ENCODE measurements at places on chromosomes 4 and X.

DNA sequence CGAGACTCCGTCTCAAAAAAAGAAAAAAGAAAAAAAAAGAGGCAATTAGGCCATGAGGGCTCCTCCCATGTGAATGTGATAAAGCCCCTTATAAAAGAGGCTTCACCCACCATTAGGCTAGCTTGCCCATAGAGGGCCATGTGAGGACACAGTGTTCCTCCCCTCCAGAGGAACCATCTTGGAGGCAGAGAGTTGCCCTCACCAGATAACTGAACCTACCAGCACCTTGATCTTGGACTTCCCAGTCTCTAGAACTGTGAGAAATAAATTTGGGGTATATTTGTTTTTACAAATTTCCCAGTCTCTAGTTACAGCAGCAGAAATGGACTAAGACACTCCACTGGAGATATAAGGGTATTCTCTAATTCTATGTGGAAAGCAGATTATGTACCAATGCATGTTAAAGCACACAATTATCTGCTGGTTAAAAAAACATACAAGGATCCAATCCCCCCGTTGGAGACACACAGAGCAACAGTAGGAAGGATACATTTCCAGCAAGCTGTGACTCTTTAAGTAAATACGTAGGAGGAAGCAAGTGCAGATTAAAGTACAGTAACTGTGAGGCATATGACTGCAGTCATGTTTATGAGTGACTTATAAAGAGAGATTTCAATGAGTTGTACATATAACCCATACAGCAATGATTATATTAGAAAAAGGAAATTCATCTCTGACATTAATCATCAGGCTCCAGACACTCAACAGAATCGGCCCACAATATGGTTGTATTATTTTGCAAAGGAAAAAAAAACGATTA is 21.4 kb downstream of the SH3RF1 start:
- no peak for DNase-seq

GRCh38 chr4:113300471-113300928 is 251.0 kb downstream of the ANK2 start:
- DNase-seq, result no peak

- DNase-seq, result no peak
Measured at GRCh38 chr4:86256086-86256485, 103.8 kb downstream of the MAPK10 start.

GRCh38 chr4:155265113-155265512 is 56.7 kb downstream of the NPY2R start:
- no peak for DNase-seq

- no peak for DNase-seq
Measured at GRCh38 chrX:46236411-46236810, 308.8 kb downstream of the ZNF674 start.

DNA sequence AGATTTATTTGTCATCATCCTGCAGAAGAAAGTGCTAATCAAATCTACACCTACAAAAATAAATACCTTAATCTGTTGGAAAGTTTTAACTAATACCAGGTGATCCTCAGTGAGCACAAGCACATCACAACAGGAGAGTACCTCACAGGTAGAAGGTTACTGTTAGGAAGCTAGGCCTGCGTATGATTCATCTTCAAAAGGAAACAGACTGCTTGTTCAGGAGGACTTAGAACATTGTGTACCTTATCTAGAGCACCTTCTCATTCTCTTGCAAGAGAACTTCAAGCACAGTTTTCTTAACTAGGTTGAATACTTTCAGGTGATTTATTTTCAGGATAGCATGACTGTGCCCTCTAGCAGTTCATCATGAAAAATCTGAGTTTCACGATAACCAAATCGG is 54.2 kb downstream of the MND1 start:
- no peak for DNase-seq

DNA sequence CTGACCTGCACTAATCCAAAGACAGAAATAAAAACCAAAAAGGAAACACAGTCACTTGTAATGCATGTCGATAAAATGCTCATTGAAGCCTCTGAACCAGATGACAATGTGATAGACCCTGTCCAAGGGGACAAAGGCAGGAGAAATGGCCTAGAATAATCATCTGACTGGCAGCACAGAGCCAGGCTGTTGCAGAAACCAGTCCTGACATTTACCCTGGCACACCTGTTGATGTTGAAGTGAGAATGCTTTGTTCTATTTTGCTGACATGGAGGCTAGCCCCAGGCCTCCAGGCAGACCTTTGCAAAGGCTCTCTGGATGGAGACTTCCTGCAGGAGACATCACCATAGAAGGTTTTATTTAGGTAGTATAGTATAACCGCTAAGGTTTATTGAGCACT is 41.0 kb downstream of the TFDP3 start:
- DNase-seq, result no peak

- no peak for DNase-seq
Measured at GRCh38 chr4:6008092-6008551, 10.1 kb downstream of the C4orf50 start.
